ENCODE measurements at places on chromosomes 7 and 10.

DNA sequence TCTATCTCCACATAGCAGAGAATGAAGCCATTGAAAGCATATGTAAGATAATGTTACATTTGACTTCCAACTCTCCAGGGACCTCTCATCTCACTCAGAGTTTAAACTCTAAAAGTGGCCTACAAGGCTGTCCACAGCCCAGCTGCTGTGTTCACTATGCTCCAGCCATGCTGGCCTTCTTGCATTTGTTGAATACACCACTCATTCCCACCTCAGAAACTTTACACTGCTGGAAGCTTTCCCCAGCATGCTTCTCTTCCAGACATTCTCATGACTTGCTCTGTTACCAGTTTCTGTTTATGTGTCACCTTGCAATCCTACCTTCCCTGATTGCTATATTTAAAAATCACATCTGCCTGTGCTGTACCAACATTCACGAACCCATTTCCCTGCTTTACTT, 167.2 kb downstream of the WNT2 start:
- DNase-seq: no peak

- no peak for DNase-seq
Measured at GRCh38 chr7:74455291-74455804, 1.6 kb downstream of the GTF2IRD1 start.

DNA sequence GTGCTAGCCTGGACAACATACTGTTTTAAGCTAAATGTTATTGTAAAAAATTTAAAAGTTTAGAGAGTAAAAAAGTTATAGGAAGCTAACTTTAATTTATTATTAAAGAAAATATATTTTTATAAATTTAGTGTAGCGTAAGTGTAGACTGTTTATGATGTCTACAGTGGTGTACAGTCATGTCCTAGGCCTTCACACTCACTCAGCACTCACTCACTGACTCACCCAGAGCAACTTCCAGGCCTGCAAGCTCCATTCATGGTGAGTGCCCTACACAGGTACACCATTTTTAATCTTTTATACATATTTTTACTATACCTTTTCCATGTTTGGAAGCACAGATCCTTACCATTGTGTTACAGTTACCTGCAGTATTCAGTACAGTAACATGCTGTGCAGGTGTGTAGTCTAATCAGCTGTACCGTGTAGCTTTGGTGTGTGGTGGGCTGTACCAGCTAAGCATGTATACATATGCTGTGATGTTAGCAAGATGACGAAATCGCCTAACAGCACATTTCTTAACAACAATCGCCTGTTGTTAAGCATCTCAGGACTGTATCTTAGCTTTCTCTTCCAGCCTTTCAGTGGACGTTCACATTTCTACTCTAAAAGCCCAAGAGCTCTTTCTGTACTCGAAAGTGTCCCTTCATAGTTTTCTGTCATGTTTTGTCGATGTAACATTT, 12.5 kb downstream of the RNF32 start:
- DNase-seq: no peak

DNA sequence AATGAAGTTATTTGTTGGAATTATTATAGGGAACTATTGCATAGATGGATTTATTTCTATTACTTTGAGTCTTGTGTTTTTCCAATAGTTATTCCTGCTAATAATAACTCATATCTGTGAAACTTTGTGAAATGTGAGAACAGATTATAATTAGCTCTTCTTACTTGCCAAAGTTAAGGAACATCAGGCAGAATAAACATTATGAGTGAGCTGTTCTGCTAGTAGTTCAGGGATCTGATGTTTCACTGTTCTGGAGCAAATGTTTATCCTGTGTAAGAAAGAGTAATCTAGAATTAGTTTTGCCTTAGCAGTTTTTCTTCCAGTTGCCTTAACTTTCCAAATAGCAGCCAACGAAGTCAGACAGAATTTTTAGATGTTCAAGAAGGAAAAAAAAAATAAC, 245.2 kb upstream of the PLXDC2 start:
- DNase-seq: no peak

DNA sequence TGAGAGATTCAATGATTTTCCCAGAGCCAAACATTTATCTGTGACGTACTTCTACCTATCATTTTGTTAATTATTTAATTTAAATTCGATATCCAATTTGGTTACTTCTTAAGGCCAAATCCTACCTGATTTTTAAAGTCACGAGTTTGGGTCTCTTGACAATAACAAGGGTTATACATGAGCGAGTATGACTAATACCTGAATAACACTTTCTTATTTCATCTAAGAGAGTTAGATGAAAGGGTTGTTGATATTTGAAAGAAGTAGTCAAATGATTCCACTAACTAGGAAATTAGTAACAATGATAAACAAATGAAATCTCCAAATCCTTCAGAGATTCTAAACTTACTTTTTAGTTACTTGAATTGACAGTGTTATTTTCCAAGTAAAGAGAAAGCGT, 1086.9 kb downstream of the XPNPEP1 start:
- DNase-seq: no peak

- no peak for DNase-seq
Measured at GRCh38 chr10:120572307-120572706, 115.3 kb downstream of the PLPP4 start.

- DNase-seq: no peak
Measured at GRCh38 chr10:6095810-6096570, 7.2 kb downstream of the RBM17 start.

DNA sequence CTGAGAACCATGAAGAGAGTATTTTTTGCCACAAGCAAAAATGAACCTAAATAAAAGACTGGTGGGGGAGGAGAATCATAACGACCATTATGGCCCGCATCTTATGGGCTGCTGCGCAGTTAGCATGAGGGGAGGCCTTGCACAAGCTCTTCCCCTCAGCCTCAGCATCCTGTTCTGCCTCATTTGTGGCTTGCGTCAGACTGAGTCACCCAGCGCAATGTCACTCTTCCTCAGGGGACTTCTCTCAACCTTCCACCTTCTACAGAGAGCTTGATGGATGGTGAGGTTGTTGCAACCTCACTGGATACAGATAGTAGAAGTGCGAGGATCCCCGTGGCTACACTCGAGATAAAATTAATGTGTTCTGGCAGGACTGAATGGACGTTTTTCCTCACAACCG, 16.8 kb upstream of the GPR15LG start:
- peak; percentile 45 for DNase-seq

DNA sequence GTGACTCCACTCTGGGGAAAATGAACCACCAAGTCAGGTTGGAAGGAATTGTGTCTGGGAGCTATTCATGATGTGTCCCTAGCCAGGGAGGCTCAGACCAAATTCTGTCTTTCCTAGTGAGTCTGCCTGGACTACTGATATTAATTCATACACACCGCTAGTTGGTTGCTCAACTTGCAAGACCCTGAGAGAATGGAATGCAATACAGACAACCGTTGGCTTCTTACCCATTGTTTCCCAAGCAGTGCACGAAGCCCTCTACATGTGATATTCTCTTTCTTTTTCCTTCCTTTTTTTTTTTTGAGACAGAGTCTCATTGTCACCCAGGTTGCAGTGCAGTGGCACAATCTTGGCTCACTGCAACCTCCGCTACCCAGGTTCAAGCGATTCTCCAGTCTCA, 19.4 kb upstream of the SRGN start:
- DNase-seq: no peak

DNA sequence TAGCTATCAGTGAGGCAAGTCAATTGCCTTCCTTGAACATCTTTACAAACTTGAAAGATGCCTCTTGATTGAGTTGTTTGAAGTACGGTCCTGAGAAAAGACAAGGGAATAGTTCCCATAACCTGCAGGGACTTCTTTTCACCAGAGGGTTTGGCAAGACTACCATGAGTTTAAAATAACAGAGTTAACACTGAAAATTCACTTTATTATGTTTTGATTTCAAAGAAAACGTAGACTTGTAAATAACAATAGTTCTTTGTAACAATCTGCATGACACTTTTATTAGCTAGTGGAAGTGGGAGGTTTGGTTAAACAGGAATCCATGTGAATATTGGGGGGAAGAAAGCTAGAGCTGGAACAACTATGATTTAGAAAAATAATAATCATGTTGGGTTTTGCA, 49.5 kb downstream of the WNT2 start:
- DNase-seq: no peak
